H54 (cell line): ENCODE measurements at places on chromosomes 13 and 19.

- no peak for DNase-seq
Measured at GRCh38 chr13:41250993-41251392, 12.4 kb downstream of the MTRF1 start.

DNA sequence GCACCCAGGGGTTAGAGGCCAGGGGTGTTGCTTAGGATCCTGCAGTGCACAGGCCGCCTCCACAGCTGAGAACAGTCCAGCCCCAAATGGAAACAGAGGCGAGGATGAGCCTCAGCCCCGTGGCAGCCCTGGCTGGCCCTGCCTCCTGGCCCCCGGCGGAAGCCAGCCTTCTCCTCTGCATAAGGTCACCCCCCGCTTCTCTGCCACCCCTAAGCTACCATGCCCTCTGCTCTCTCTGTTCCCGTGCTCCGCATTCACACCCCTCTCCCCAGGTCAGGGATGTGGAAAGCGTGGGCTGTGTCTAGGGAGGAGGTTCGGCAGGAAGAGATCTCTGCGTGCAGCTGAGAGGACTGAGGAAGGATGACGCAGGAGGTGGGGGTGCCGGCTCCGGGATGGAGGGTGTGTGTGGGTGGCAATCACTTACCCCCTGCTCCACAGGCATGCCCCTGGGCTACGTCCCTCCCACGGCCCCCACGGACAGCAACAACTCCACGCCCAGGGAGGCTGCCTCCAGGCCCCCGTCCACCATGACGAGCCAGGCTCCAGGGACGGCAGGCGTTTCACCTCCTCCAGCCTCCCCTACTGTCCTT, 6.0 kb downstream of the SSC5D start:
- no peak for DNase-seq

GRCh38 chr13:20714563-20715329, 11.2 kb downstream of the IL17D start:
- no peak for DNase-seq

DNA sequence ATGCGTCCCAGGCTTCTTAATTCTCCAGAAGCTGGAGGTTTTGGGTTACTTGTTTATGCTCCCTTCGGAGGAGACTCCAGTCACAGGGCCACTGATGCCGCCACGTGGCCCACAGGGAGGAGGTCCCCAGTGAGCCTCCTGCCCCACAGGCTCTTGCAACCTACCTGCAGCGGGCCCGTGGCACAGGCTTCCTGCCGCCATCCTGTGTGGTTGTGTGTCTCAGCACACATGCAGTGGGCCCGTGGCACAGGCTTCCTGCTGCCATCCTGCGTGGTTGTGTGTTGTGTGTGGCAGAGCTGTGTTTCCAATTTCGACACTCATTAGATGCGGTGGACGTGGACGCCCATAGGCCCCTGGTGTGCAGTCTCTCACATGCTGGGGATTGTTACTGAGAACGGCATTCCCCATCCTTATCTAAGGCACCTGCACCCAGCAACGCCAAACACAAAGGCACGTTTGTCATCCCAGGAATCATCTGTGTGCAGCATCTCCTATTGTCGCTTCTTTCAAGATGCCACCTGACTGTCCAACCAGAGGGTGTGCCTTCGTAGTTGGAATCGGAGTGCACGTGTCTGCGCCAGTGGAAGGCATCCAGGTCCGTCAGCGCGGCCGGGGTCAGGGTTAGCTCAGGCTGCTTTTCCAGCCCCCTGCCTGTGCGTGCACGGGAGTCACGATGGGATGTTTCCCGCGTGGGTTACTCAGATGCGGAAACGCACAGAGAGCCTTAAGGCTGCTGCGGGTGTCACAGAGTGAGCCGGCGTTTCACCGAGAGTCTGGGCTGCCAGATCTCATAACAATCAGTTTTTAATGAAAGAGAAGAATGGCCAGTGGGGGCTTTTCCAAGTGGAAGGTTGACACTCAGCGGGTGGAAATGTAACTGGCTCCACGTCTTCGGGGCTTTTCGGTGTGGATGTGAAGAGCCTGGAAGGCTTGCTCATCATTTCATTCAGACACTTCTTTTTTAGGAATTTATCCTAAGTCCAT, 119.8 kb downstream of the ATP11A start:
- no peak for DNase-seq

- DNase-seq: no peak
Measured at GRCh38 chr19:48196933-48197665, 26.6 kb downstream of the ZSWIM9 start.

DNA sequence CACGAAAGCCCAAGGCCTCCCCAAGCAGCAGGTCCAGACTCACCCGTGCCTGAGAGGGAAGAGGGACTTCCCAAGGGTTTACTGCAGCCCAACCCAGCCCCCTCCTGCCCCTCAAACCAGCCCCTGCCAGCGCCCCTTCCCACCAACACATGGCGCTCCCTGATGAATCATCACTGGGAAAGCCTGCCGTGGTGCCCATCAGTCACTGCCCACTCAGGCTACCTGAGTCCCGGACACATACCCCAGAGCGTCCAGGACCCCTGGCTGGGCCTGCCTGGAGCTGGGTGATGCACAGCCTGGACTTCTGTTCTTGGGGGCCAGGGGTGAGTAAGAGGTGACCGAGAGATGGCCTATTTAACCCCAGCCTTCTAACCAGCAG, 60.6 kb downstream of the MLLT1 start:
- DNase-seq: no peak

- no peak for DNase-seq
Measured at GRCh38 chr19:491146-491741, 5.0 kb upstream of the MADCAM1 start.

DNA sequence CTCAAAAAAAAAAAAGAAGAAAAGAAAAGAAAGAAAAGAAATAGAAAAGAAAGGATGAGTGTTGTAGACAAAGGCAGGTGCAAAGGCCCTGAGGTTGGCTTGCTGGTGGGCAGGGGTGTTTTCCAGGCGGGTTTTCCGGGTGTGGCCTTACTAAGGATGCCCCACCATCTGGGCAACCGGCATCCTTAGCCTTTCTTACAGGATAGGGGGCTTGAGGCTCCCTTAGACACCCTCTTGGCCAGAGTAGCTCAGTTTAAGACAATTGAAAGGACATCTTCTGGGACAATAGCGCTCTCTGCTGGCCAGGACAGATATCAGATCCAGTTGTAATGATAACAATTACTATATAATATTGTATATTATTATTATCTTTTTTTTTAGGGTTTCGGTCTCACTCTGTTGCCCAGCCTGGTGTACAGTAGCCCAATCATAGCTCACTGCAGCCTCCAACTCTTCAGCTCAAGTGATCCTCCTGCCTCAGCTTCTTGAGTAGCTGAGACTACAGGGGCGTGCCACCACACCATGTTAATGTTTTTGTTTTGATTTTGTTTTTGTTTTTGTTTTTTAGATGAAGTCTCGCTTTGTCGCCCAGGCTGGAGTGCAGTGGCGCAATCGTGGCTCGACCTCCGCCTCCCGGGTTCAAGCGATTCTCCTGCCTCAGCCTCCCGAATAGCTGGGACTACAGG, 1.4 kb upstream of the QTRT1 start:
- no peak for DNase-seq

DNA sequence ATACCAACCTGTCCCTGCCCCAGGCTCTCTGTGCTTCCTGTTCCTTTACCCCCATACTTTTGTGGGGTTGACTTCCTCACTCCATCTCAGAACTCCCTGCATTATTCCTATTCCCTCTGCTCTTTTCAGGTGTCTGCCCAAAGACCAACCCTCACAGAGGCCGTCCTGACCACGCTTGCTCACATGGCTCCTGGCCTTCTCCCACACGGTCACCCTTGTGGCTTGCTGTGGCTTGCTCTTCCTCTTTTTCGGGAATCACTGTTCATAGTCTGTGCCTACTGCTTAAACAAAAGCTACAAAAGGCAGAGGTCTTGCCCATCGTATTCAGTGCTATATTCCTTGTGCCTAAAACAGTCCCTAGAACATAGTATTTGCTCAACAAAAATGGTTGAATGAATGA, 25.2 kb upstream of the ARGLU1 start:
- DNase-seq: no peak

DNA sequence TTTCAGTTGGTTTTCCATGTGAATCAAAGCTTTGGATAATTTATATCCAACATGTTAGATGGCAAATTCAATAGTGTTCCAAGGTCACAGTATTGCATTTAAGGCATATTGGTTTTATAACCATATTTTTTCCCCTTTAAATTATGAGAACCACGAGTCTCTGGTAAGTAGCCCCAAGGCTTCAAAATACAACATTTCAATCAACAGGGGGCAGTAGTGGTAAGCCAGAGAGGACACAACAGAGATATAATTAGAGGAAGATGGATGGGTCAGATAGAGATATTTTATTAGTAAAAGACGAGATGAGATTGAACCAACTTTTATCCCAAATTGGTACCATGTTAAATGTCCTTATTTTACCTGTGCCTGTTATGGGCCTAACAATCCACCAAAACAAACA, 53.1 kb downstream of the KL start:
- DNase-seq: no peak

- no peak for DNase-seq
Measured at GRCh38 chr13:34347784-34348573, 530.0 kb downstream of the RFC3 start.

DNA sequence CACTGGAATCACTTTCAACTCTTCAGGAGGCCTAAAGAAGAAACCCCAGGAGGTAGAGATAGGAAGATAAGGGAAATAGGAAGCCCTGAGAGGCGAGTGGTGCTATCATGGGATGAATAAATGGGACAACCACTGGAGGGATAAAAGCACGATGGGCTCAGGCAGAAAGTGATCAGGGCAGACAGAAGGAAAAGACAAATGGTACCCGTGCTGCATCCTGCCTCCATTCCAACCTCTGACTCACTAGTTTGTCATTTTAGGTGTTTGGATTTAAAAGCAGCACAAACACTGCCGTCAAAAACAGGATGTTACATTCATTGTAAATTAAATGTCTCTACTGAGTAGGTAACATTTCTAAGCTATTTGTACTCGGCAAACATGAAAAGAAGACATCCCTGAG, 314.3 kb upstream of the HTR2A start:
- peak; percentile 6 for DNase-seq

GRCh38 chr19:47350630-47351029, 1.5 kb downstream of the DHX34 start:
- no peak for DNase-seq

DNA sequence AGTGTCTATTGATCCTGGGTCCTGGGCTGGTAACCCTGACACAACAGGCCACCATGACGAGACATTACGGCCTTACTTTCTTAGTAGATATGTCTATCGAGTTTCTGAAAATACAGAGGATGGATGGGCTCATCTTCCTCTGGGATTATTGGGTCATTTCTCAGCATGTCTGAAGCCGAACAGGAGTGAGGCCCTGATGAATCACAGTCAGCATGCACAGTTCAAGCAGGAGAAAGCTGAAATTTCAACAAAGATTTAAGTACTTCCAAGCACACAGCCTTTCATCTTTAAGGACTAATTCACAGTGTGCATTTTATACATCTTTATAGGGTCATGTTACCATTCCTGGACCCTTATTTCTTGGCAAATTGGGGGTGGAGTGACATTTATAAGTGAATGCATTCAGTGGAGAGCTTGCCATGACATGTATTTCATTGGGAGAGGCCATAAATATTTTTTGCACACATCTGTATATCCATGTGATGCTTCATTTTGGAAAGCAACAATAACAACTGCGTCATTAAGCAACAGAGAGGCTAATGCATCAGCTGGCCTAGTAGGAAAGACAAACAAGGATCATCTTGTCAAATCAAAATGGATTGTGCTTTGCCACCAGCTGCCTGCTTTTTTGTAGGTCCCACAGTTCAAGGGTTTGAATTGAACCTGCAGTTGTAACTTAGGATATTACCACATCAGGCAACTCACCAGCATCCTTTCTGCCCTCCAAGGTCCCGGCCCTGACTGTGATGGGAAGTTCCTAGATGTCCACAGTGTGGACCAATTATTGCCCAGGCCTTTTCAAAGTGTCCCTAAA, 143.5 kb downstream of the DNAJC15 start:
- DNase-seq: no peak

- DNase-seq: no peak
Measured at GRCh38 chr13:93462151-93462550, 235.5 kb downstream of the GPC6 start.

DNA sequence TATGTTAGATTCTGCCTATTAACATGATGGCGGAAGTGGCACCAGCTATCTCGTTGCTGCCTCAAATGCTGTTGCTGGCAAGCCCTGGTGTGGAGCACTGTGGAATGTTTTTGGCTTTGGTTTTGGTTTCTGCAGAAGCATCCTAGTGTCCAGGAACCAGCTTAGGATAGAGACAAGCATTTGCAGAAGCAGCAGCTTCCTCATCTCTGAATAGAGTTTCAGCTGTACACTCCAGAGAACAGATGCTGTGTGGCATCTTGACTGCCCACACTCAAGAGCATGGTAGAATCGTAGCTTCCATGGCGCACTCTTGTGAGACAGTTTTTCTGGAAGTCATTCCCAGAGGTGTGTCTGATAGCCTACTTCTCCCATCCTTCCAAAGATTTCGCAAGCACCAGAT, 145.3 kb upstream of the RXFP2 start:
- no peak for DNase-seq

GRCh38 chr13:113732961-113733950, 25.8 kb upstream of the TMEM255B start:
- DNase-seq: no peak

GRCh38 chr13:113327766-113328471, 30.9 kb downstream of the LAMP1 start:
- no peak for DNase-seq
